ENCODE measurements at places on chromosomes 4 and X.

DNA sequence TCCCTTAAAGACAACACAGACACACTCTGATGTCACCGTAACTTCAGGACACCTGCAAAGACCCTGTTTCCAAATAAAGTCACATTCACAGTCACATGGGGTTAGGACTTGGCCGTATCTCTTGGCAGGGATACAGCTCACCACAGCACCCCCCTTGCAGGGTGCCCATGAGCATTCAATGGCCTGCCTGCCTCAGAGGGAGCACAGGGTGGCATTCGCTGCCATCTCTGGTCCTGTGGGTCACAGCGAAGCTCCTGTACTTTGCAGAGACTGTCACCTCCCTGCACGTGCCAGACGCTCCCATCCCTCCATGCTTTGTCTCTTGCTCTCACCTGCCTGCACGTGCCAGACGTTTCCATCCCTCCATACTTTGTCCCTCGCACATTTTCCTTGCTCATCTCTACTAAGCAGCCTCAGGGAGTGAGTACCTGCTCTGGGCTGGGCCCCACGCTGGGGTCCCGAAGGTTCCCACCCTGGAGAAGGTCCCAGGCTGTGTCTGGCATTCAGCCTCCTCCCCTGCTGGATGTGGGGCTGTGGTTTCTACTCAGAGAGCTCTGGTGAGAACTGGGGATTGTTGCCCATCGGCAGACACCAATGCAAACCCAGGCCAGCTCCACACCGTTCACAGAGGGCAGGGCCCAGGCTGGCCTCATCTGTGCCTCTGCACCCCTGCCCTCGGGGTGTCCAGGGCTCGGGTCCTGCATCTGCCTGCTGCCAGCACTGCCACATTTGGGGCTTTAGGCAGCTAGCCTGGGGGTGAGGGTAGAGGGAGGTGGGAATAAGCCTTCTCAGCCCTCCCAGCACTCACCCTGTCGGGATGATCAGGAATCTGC lies 15.8 kb downstream of the HTRA3 start:
- no peak for DNase-seq

- DNase-seq = no peak
These were observed 29.6 kb downstream of the PBDC1 start for GRCh38 chrX:76202471-76202870.

- no peak for DNase-seq
These were observed 17.1 kb upstream of the RAI2 start for GRCh38 chrX:17878028-17878670.

GRCh38 chrX:69237236-69237635 lies 72.0 kb upstream of the PJA1 start:
- no peak for DNase-seq

- DNase-seq = no peak
These were observed 65.3 kb downstream of the EGF start for GRCh38 chr4:109977854-109978501.
